ENCODE measurements at places on chromosomes 16 and 17.

DNA sequence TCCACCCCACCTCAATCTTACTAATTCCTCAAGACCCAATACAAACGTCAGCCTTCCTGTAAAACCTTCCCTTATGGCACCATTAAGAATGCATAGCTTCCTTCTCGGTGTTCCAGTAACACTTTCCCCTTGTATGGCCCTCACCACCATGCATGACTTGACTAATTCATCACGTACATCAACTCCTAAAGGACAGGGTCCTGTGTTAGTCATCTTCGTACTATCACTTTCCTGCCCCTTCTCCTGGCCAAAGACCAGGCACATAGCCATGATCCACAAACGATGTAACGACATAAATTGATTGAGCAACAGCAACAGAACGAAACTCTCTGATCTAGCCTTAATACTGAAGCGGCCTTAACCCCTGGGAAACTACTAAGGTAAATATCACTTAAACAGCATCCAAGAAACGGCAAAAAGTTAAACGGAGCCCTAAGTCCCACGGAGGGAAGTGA, 612 bp downstream of the PSMD12 start:
- DNase-seq, result no peak

GRCh38 chr16:86359571-86359970, 150.8 kb upstream of the FOXF1 start:
- DNase-seq, result no peak

DNA sequence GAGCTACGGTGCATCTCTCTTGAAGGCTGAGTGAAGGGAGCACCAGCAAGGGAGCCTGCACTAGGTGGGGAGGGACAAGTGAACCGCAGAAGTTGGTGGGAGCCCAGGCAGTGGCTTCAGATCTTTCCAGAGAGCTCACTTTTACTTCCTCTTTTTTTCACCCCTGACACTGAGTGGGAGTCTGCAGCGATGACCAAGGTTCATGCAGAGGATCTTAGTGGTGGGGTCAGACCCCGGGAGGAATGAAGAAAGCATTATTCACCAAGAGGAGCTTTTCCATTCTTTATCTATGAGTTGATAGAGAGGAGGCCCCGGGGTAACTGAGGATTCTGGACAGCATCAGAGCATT, 3.0 kb upstream of the CCL2 start:
- no peak for DNase-seq

- DNase-seq, result no peak
These were observed 366.3 kb upstream of the HSBP1 start for GRCh38 chr16:83441517-83441916.

DNA sequence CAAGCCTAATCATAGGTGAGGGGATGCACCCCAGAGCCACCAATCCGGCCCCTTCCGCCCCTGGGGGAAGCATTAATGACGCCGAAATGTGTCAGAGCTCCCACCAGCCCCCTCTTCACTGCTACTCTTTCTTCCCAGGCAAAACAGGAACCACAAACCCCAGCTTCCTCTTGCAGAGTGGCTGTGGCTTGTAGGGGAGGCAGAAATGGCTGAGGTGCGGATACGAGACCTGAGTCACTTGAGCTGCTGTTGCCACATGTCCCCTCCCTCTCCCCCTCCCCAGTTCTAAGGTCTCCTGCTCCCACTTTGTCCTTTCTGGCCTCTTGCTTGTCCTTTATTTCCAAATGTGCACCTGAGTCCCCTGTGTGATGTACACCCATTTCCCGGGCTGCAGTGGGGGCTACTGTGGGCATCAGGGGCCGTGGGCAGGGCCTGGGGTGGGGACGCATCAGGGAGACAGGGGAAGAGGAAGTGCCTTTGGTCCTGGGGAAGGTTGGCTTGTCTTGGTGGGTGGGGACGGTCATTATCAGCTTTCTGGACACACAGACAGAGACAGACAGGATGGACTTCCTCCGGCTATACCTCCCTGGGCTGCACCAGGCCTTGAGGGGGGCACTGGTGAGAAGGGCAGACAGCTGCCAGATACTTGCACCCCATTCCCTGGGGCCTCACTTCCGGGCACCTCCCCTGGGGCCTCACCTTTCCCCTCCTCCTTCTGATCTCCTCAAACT, at the start of gene APOBR:
Gene APOBR (plus strand): TSS at position 523 of the 731 bp plus-strand sequence. CDS start 39 bp downstream, at position 562.
- DNase-seq, result no peak

GRCh38 chr17:48247603-48248002, 140.0 kb downstream of the SNX11 start:
- DNase-seq, result no peak

- DNase-seq, result no peak
These were observed 128.5 kb downstream of the MRTFB start for GRCh38 chr16:14199624-14200023.

DNA sequence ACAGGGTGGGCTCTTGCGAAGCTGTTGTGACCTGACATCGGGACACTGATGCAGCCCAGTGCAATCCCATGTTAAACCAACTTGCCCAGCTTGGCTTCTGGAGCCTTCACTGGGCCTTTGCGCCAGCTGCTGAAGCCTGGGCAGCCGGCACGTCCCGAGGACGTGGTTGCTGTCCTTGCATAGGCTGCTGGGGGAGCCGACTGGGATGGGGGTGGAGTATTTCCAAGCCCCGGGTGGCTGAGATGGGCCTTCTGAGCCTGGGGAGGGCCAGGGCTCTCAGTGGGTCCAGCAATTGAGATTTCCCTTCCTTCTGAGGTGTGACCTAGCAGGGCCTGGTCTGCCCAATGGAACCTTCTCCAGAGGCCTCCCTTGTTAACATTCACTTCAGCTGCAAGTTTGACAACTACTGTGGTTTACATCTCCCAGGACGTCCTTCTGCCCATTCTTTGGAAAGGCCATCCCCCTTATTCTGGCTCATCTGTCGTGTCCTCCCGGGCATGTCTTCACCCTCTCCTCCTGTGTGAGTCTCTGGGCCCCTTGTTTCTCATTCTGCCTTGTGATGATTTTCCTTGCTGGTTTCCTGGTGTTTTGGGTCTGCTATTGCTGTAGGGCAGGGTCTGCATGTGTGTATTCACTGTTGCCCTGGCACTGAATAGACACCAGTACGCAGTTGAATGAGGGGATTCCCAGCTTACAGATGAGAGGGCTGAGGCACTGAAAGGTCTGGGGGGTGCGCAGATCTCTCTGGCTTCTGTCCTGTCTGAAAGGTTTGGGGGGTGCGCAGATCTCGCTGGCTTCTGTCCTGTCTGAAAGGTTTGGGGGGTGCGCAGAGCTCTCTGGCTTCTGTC, 34.4 kb downstream of the HAPSTR1 start:
- no peak for DNase-seq

GRCh38 chr16:17273142-17273561, 197.6 kb downstream of the XYLT1 start:
- no peak for DNase-seq

DNA sequence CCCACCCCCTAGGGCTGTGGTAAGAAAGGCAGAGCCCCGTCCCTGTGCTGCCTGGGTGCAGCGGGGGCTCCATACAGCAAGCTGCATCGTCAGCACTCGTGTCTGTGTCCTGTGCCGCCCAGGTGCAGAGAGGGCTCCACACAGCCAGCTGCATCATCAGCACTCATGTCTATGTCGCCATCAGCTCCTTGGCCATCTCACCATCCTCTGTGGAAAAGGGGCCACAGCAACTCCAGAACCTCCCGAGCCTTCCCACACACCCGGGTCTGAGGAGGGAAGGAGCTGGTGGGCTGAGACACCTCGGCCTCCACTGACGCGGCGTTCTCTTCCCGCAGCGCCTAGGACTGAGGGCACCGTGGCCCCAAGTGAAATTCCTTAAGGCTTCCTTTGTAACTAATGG, 72.9 kb upstream of the CHMP6 start:
- no peak for DNase-seq

DNA sequence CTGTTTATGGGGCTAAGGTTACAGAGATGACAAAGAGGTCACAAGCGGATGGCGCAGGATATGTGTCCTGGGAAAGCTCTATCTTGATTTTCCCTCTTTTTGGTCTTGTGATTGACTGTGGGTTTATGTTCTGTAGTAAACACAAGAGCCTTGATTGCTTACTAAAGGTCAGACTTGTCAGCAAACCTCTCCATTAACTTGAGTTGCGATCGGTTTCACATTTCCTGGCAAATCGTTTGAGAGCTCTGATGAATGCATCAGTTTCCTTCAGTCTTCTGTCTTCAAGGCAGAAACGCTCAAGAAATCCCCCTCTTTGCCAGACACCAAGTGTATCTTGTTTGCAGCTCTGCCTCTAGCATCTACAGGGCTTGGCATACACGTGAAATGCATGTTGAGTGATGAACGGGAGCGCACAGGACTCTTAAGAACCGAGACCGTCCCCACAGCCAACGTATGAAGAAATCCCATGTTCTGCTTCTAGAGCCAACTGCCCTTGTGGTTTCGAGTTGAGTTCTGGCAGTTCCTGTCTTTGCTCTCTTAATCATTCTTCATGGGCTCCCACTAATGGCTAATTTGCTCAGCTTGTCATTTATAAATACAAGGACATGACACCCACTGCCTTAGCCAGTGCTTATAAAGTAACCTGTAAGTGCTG, 143.3 kb downstream of the PITPNC1 start:
- DNase-seq, result no peak

DNA sequence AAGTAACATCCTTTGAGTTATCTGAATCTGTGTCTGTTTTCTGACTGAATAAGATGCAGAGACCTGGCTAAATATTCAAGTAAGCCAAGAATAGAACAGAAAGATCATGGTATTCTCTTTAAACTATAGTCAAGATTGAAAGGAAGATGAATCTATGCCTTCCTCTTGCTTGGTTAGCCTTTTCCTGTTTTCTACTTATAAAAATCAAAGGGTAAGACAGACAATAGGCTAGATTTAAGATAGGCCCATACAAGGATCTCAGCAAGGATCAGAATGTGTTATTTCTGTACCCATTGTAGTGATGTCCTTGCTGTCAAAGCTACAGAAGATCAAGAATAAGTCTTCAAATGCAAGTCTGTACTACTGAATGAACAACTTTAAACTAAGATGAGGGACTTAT, 7.0 kb upstream of the CDR2 start:
- no peak for DNase-seq

DNA sequence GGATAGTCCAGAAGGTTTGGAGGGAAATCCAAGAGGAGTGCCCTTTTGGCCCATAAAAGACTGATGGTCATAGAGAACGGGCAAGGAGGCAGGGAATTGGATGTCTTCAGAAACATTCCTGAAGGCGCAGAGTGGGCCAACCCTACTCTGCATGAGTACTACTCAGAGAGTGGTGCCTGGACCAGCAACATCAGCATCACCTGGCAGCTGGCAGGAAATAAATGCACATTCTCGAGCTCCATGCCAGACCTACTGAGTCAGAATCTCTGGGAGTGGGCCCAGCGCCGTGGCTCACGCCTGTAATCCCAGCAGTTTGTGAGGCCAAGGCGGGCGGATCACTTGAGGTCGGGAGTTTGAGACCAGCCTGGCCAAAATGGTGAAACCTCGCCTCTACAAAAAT, 27.1 kb upstream of the SLC39A11 start:
- no peak for DNase-seq

- DNase-seq, result no peak
These were observed 58.1 kb upstream of the CRYM start for GRCh38 chr16:21336231-21336630.

DNA sequence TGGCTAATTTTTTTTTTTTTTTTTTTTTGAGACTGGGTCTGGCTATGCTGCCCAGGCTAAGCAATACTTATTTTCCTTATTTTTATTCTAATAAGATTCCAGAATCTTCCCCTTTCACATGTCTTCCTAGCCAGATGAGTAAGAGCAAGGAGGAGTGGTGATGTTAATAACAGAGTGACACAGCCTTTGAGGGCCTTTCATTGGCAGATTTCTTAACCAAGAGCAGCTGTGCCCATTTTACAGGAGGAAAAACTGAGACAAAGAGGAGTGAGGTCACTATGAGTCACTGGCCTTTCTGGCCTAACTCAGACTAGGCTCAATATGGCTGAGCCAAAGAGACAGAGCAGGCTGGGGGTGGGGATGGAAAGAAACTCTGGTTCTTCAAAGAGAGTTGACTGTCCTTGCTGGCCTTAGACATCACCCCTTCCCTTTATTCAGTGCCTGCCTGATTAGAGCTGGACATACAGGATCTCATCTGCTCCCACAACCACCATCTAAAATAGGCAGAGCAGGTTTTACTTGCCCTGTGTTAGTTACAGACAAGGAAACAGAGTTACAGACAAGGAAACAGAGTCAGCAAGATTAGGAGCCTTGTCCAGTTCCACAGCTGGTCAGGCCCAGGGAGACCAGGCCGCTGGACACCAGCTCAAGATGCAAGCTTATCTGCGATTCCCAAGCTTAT, 50.0 kb upstream of the TOB1 start:
- peak; percentile 57 for DNase-seq

Data from T47D (cell line).